ENCODE measurements at places on chromosomes 1 and 21.
A peak's percentile ranks its signal among the peaks of the same experiment; 100 is the strongest.

DNA sequence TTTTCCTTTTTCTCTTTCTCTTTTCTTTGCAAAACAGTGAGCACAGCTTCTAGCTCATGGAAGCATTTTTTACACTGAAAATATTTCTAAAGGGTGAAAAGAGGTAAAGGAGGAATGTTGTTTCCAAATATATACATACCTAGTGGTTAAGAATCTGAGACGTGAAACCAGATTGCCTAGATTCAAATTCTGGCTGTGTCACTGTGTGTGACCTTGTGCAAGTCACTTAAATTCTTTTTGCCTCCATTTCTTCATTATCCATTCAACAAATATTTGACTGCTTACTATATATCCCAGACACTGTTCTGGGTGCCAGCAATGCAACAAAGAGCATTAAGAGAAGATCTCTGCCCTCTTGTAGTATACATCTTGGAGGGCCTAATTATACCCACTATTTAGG, 53.3 kb downstream of the ZFYVE9 start:
- DNase-seq = no peak

GRCh38 chr1:236395947-236396664, 2.0 kb downstream of the EDARADD start:
- no peak for DNase-seq

DNA sequence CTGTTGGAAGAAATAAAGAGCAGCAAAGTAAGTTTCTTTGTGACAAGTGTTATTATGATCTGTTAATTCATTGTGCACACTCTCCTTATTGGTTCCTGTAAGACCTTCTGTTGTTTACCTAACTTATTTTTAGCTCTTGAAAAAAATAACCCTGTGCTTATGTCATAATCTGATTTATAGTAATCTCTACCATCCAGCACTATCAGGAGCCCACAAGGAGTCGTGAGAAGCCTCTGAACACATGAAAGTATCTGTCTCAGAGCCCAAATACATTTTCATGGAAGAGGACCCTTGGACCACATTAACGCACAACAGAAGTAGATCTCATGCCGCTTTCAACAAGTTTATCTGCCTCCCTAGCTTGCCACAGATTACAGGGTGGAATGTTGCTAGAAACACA, 45.8 kb downstream of the CENPF start:
- no peak for DNase-seq

DNA sequence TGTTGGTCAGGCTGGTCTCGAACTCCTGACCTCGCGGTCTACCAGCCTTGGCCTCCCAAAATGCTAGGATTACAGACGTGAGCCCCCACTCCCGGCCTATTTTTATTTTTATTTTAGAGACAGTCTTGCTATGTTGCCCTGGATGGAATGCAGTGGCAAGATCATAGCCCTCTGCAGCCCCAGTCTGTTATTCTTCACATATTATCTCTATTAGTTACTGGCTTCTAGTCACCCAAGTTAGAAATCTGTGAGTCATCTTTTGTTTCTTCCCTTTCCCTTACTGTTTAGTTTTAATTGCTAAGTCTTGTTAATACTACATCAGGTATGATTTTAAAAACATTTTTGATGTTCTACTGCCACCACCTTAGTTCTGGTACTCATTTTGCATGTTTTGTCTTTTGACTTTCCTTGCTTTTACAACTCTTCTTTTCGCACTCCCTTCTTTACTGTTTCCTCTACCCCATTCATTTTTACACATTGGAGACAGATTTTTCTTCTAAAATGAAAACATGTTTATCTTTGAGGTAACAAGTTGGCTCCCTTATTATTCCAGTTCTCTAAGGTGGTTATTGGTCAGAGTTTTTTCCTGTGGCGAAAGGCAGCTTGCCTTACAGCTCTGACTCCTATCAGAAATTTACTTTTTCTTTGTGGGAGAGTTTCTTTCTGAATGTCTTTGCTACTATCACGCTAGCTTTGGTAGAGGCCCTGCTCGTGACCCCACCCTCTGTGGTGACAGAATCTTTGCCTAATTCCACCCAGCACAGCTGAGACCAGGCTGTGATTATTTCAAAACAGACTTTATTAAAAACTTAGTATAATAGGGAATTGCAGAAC, 19.5 kb downstream of the ZMYM4 start:
- DNase-seq = no peak

DNA sequence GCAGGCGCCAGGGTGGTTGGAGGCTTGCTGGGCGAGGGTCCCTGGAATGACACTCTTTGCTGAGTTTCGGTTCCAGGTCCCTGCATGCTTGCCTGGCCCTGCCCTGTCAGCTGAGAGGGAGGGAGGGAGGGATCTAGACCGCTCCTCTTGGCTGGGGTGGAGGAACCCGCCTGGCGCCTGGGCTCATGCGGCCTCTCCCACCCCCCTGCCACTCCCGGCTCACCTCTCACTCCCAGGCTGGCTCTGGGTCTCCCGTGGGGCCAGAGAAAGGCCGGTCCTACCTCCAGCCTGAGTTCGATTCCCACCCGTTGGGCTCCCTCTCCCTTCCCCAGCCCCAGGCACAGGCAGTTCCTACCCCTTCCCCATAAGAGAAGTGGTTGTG, 19.0 kb upstream of the IFNLR1 start:
- DNase-seq = no peak

GRCh38 chr1:24901791-24902470, 28.1 kb downstream of the RUNX3 start:
- no peak for DNase-seq

DNA sequence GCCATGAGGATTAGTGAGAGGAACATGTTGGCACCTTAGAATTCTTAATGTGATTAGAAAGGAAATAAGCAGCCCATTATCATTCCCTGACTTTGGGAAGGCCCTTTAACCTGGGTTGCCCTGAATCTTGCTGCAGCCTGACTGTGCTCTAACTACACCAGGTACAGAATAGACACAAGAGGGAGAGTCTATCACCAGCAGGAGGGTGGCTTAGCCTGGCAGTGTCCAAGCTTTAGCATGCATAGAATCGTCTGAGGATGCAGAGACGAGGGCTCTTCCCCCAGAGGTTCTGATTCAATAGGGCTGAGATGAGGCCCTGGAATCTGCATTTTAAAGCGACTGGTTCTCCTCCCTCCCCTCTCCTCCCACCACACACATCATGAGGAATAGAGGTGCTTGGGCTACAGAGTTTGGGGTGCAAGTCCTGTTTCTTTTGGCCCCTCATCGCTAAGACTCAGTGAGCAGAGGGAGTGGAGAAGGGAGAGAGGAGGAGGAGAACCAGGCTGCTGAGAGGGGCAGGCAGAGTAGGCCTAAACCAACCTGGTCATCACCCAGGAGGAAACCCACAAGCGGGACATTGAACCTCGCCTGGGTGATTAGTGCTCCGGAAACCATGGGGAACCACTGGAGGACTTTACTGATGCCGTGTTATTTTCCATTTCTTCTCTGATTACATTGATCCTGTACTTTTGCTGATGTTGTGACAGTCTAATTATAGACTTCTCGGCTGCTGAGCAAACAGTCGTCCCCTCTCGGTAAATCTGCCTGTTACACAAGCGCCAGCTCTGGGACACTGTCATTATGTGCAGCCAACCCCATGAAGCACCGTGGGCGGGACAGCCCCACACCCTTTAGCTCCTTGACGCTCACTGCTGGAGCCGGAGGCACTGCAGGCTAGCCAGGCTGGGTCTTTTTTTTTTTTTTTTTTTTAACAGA, 6.3 kb upstream of the TENT5C start:
- DNase-seq = no peak

DNA sequence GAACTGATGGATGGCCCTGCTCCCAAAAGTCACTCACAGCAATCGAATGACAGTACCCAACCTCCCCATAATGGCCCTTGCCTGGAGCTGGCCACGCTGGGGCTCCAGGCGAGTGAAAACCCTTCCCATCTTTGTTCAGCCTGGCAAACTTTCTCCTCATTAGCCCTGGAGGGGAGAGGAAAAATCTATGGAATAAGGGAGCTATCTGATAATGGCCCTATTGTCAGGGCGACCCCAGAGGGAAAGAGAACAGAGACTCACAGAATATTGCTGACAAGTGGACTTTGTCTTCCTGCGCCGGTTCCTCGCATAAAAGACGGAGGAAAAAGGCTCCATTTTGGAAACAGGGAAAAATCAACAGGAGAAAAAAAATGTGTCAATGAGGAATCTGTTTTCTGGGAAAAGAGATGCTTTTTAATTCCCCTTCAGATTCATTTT, 13.0 kb upstream of the ARHGEF16 start:
- no peak for DNase-seq

GRCh38 chr1:239872626-239873025, 219.1 kb upstream of the FMN2 start:
- no peak for DNase-seq

- DNase-seq = peak; percentile 98
These were observed 68.5 kb downstream of the NIBAN1 start for GRCh38 chr1:184905601-184906322.

GRCh38 chr1:20209471-20209870, 23.2 kb upstream of the PLA2G2C start:
- no peak for DNase-seq

DNA sequence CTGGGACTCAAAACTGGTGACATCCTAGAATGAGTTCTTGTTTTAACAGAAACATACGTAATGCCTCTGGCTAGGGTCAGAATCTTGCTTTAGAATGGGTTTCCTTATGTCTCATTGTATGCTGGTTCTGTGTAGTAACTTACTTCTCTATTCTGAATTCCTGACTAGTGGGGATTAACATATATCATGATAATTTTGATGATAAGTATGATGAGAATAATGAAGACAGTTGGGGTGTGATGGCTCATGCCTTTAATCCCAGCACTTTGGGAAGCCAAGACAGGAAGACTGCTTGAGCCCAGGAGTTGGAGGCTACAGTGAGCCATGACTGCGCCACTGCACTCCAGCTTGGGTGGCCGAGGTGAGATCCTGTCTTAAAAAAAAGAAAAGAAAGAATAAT, 31.7 kb upstream of the CDC42BPA start:
- no peak for DNase-seq

- DNase-seq = no peak
These were observed 20.8 kb upstream of the NR5A2 start for GRCh38 chr1:200006711-200007110.

DNA sequence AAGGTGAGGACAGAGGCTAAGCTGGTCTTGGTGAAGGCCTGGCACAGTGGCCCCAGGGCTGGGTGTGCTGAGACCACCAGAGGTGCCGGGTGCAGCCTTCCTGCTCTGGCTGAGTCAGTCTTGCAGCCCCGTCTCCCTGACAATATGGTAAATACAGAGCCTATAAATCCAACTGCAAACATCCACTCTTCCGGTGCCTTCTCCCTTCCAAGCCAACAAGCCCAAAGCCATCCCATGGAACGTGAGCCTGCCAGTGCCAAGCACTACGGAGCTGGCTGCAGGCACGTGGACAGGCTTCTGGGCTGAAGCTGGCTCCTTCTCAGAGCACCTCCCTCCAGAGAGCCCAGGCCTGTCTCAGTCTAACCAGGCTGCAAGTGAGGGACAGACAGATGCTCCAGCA, 70.0 kb downstream of the TRABD2B start:
- DNase-seq = no peak

DNA sequence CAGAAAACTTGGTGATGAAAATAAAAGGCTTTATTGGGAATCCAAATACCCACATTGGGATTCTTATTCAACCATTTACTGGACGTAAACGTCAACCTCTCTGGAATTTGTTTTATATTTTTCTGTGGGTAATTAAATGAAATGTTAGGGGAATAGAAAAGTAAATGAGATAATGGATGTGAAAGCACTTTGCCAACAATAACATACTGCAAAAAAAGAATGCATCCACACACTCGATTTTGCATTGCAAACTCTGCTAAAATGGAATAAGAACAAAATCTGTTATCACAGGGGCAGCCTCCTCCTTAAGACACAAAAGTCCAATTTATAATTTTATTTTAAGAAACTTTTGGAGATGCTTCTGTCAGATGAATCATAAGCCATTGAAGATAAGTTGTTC, 88.4 kb downstream of the ERG start:
- no peak for DNase-seq

- no peak for DNase-seq
These were observed 11.4 kb downstream of the GLUL start for GRCh38 chr1:182380199-182380598.

DNA sequence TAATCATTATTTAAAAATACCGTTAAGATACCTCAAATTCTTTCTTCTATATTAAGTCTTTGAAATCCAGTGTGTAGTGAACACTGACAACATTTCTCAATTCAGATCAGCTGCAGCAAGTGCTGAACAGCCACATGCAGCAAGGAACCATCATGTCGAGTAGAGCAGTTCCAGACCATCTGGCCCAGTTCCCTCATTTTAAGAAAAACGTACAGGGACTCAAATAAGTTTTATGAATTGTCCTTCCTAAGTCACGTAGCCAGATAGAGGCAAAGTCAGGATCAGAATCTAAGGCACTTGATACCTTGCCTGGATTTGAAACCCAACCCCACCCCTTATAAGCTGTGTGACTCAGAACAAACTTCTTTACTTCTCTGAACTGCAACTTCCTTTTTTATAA, 132.4 kb downstream of the PROX1 start:
- DNase-seq = no peak

DNA sequence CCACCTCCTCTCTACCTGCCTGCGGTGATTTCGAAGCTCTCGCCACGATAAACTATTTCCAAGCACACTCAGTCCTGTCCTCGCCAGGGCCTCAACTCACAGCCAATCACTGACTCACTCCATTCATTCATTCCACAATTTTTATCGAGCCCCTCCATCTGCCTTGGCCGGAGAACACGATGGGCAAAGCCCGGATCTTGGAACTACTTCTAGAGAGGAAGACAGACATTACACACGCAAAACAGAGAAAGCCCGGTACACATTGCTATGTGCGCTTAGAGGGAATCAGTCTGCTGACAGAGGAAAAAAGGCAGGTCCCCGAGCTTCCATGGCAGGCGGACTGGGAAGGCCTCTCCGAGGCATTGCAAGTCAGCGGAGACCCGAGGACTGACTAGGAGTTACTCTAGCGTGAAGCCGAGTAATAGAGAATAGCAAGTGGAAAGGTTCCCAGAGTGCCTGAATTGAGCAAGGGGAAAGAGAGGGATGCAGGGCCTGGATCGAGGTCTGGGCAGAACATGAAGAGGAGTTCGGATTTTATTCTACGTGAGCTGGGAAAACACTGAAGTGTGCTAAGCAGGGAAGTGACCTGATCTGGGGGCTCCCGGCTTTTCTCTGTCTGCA, 54.2 kb upstream of the DNAJC6 start:
- no peak for DNase-seq

All from NCI-H187 treated with DMSO at 0.1 percent for 48 hours (cell line).